ENCODE measurements at places on chromosomes 6 and 20. TPM values are rescaled to one million over a fixed set of nuclear protein-coding genes. Genes with fewer than 3 reads are reported as not detected.

The RIOK1 gene
- 31.1 TPM for total RNA-seq

The ATP6V1G2 gene
- 3.3 TPM for total RNA-seq

The B3GALT4 gene
- 2.0 TPM for total RNA-seq

The ESR1 gene
- total RNA-seq: not detected

The DDR1 gene
- total RNA-seq: 178 TPM

The CABLES2 gene
- 25.2 TPM for total RNA-seq

The CYP39A1 gene
- 2.1 TPM for total RNA-seq

GRCh38 chr6:47168180-47168579 lies 126.0 kb upstream of the ADGRF1 start:
- H3K27ac ChIP-seq: no peak overlapping the region
- no peak overlapping the region for H3K4me3 ChIP-seq
- H3K4me1 ChIP-seq: peaks cover 4% of the 10 kb centered on the region
- no peaks in the 10 kb centered on the region for H3K27me3 ChIP-seq
- no peak for DNase-seq
- no peaks in the 10 kb centered on the region for H3K36me3 ChIP-seq

GRCh38 chr20:54110041-54110440 lies 39.6 kb upstream of the BCAS1 start:
- H3K4me1 ChIP-seq: no peaks in the 10 kb centered on the region
- H3K27me3 ChIP-seq: no peaks in the 10 kb centered on the region
- no peak overlapping the region for H3K27ac ChIP-seq
- H3K36me3 ChIP-seq: no peaks in the 10 kb centered on the region

- no peaks in the 10 kb centered on the region for H3K4me1 ChIP-seq
- H3K27me3 ChIP-seq: no peaks in the 10 kb centered on the region
- DNase-seq: no peak
- H3K27ac ChIP-seq: no peak overlapping the region
- H3K4me3 ChIP-seq: no peak overlapping the region
These were observed 185.1 kb upstream of the RAB32 start for GRCh38 chr6:146358431-146359046.

- H3K4me1 ChIP-seq: peaks cover 4% of the 10 kb centered on the region
- DNase-seq: no peak
- peaks cover under 1% of the 10 kb centered on the region for H3K36me3 ChIP-seq
- no peaks in the 10 kb centered on the region for H3K27me3 ChIP-seq
These were observed 59.7 kb downstream of the SYNJ2 start for GRCh38 chr6:158041370-158041769.

DNA sequence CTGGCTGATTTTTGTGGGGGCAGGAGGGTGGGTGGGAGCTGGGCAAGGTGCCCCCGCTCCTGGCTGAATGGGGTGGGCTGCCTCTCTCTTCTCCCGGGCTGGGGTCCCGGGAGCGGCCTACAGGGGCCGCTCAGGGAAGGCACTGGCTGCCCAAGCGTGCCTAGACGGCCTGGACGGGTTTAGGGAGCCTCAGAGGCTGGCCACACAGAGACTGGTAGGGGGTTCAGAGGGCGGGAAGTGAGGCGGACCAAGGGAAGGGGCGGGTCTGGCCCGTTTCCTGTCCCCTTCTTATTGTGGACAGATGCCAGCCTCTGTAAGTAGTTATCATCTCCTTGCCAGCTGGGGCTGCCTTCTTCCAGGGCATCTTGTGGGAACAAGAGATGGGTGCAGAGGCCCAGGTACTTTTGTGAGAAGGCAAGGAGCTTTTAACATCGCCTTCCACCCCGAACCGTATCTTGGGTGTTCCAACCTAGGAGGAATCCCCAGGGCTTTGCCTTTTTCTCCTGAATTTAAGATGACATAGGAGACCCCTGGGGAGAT lies 437 bp downstream of the CD40 start:
- H3K4me1 ChIP-seq: peaks cover 10% of the 10 kb centered on the region
- no peaks in the 10 kb centered on the region for H3K36me3 ChIP-seq
- H3K27me3 ChIP-seq: peaks cover 32% of the 10 kb centered on the region
- no peak overlapping the region for H3K27ac ChIP-seq

GRCh38 chr6:7761051-7761450 lies 35.2 kb downstream of the BMP6 start:
- no peak overlapping the region for H3K27ac ChIP-seq
- peaks cover 6% of the 10 kb centered on the region for H3K4me1 ChIP-seq
- no peak overlapping the region for H3K4me3 ChIP-seq
- H3K27me3 ChIP-seq: peaks cover 3% of the 10 kb centered on the region
- peaks cover 2% of the 10 kb centered on the region for H3K36me3 ChIP-seq
- DNase-seq: no peak

DNA sequence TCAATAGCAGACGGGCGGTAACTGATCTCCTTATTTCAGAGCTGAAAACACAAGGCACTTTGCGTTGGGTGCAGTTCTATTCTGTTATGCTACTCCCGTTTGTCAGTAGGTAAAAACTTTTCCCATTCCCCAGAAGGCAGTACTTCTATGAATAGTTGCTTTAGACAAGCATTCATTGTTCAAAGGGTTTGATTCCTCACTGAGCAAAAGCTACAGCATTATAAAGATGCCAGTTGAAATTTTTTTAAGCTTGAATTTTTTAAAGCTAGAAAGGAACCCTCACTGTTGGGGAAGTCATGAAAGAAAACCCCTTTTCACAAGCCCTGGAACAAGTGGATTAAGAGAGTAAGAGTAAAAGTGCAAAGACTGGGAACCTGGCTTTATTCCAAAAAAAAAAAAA lies 42.3 kb downstream of the FUT9 start:
- no peak overlapping the region for H3K4me3 ChIP-seq
- no peaks in the 10 kb centered on the region for H3K36me3 ChIP-seq
- DNase-seq: no peak
- H3K4me1 ChIP-seq: peaks cover 6% of the 10 kb centered on the region
- no peak overlapping the region for H3K27ac ChIP-seq

DNA sequence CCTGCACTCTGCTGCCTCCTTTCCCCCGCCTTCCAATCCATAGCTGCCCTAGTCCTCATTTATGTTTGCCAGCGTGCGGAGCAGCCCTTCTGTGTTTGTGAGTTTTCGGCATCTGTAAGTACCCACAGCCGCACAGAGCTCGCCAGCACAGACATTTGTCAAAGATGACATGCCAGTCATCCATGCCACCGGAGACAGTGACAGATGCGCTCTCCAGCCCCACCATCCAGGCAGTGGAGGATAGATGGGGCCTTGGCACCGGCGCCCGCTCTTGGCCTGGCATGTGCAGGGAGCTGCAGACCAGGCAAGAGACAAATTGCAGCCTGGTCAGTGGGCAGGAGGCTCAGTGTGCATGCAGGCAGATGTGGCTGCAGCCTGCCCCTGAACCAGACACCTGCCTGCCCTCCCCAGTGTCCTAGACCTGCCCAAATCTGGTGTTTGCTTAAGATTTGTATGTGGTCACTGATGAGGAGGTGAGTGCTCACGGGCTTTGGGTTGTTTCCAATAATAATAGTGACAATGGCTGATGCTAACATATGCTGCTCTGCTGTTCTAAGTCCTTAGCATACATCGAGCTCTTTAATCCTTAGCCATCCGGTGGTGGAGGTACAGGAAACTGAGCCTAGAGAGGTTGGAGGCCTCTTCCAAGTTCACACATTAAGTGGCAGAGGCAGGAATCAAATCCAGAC lies 78.1 kb downstream of the UNC5CL start:
- no peak overlapping the region for H3K27ac ChIP-seq
- H3K27me3 ChIP-seq: peaks cover 2% of the 10 kb centered on the region
- no peaks in the 10 kb centered on the region for H3K36me3 ChIP-seq
- no peak overlapping the region for H3K4me3 ChIP-seq

GRCh38 chr20:2873010-2873746 lies at the start of gene PTPRA:
Gene PTPRA (plus strand): TSS chr20:2873481. CDS start chr20:2964278, 90,797 bp downstream.
- peak within 1 kb of the TSS; percentile 92 for H3K27ac ChIP-seq
- H3K4me1 ChIP-seq: peaks cover 62% of the 10 kb centered on the region
- H3K27me3 ChIP-seq: peaks cover 13% of the 10 kb centered on the region
- peak within 1 kb of the TSS; percentile 94 for H3K4me3 ChIP-seq

GRCh38 chr20:2631228-2631627 lies 21.2 kb upstream of the NOP56 start:
- peaks cover 70% of the 10 kb centered on the region for H3K27me3 ChIP-seq
- no peaks in the 10 kb centered on the region for H3K36me3 ChIP-seq
- no peak overlapping the region for H3K27ac ChIP-seq
- DNase-seq: no peak
- no peak overlapping the region for H3K4me3 ChIP-seq

GRCh38 chr6:104682722-104683643 lies 176.7 kb downstream of the HACE1 start:
- peak; percentile 70 for DNase-seq
- peaks cover 14% of the 10 kb centered on the region for H3K4me1 ChIP-seq
- no peak overlapping the region for H3K4me3 ChIP-seq
- no peak overlapping the region for H3K27ac ChIP-seq
- H3K27me3 ChIP-seq: no peaks in the 10 kb centered on the region
- peaks cover 5% of the 10 kb centered on the region for H3K36me3 ChIP-seq

DNA sequence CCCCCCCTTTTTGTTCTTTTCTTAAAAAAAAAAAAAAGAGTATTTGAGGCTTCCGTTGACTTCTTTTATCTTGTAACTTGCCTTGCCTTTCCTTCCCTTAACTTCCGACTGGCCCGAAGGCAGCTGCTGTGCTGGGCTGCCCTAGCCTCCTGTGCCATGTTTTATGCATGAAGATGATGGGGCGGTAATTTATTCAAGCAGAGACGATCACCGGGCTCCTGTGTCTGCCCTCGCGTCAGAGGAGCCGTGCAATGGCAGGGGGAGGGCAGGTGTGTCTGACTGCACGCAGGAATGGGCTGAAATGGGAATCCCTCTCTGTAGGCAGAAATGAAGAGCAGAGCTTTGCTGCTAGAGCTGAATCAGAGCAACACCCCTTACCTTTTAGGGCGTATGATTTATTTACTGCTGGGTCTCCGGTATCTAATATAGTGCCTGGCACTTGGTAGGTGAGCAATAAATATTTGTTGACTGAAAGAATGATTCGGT lies 106.3 kb upstream of the RIPOR2 start:
- H3K4me3 ChIP-seq: no peak overlapping the region
- H3K36me3 ChIP-seq: no peaks in the 10 kb centered on the region

- H3K4me3 ChIP-seq: peak within 1 kb of the TSS; percentile 92
- no peaks in the 10 kb centered on the region for H3K27me3 ChIP-seq
- H3K36me3 ChIP-seq: peaks cover 19% of the 10 kb centered on the region
- peak; percentile 78 for DNase-seq
These were observed at the start of gene ATAT1 for GRCh38 chr6:30626484-30627366. Gene ATAT1 (plus strand): TSS chr6:30626874.

Data from neural crest cell (in vitro differentiated cells).